ENCODE measurements at places on chromosomes 5 and 9.

DNA sequence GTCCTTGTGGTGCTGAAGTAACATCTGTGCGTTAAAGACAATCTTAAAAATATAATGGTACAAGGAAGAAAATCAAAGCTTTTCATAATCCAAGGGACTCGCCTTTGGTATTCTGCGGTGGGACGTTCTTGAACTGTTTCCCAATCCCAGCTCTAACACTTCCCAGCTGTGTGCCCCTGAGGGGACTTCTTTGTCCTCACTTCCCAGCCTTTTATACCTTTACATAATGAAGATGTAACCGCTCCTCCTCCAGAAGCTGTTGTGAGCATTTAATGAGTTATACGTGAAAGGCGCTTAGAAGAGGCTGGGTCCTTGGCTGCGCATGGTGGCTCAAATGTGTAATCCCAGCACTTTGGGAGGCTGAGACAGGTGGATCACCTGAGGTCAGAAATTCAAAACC lies 16.9 kb downstream of the STK10 start:
- no peak for DNase-seq

DNA sequence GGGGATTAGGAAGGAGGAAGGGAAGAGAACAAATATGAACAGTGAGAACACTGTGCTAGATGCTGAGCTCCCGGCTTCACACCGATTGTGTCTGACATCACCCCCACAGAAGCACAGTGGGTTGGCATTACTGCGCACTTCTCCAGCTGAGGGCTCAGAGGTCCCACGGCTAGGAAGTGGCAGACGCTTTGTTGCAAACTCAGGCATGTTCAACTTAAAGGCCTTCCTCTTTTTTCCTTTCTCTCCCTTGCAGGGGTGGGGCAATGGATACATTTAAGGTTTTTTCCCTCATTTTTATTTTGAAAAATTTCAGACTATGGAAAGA lies 15.5 kb upstream of the SHB start:
- DNase-seq = no peak

DNA sequence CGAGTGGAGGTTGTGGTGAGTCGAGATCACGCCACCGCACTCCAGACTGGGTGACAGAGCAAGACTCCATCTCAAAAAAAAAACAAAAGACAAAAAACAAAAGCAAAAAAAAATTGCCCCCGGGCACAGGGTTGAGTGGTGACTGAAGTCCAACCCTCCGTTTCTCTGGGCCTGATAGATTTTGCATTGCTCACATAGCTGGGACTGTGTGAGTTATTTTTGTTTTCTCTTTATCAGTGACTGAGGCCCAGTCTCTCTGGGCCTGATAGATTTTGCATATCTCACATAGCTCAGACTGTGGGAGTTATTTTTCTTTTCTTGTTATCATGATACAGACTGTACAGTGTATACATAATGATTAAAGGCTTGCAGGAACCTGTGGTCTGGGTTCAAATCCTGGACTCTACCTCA lies 2.6 kb upstream of the SLC28A3 start:
- no peak for DNase-seq

DNA sequence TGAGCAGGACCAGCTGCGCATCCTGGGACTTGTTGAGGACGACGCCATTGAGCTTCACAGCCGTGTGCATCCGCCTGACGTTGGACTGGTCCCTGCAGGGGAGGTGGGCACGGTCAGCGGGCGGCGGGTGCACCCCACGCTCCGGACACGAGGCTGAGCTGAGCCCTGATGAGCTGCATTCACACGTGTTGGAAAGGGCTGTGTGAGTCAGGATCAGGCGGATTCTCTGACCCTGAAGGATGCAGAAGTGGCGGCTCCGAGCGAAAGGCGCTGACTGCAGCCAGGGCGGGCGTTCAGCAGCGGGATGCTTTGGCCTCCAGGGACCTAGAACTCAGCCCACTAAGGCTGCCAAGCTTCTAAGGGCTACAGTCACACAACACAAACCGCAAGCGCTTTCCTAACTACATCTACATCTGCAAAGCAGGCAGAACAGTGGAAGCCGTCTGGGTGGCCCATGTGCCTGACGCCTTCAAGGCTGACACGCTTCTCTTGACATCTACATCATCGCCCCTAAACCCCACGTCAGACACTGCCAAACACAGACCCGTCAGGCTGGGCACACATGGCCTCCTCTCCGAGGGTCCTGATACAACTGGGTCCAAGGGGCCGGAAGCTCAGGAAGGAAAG lies 44.9 kb downstream of the NKD2 start:
- no peak for DNase-seq

DNA sequence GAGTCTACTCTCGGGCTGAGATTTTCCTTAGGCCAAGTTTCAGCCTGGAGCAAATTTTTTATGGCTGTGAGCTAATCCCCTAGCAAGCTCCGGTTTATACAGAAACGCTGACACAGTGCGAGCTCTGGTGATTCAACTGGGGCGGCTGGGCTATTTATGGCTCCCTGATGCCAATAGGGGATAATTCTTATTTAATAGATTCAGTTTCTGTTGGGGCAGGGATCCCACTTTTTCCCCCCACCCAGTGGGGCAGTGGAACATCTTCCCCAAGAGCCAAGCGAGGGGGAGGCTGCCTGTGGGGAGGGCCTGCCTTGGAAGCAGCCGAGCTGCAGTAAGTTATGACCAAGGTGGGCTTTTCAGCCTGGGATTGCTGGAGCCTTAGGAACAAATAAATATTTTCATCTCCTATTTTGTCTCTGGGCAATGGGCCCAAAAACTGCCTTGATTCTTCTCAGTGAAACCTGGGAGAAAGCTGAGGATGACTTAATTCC lies 129.1 kb downstream of the MACROH2A1 start:
- DNase-seq = no peak

Data from cerebellar nuclear complex (tissue), 1 donor.